ENCODE measurements at places on chromosomes 13 and 19. TPM values are rescaled to one million over a fixed set of nuclear protein-coding genes. Genes with fewer than 3 reads are reported as not detected.

SLC25A42 gene
- 35.9 TPM for polyA plus RNA-seq

INSL3 gene
- 1.7 TPM for polyA plus RNA-seq

IGFL4 gene
- not detected for polyA plus RNA-seq

PINLYP gene
- polyA plus RNA-seq: not detected

Measured in IgD-negative memory B cell (primary cell).